ENCODE measurements at places on chromosomes 3 and 15. TPM values are rescaled to one million over a fixed set of nuclear protein-coding genes. Genes with fewer than 3 reads are reported as not detected.

ARGFX gene
- polyA plus RNA-seq: not detected

CSTA gene
- polyA plus RNA-seq: 649 TPM

TLR9 gene
- polyA plus RNA-seq: not detected

PDIA5 gene
- polyA plus RNA-seq: 29.8 TPM

SCG3 gene
- not detected for polyA plus RNA-seq

AGTR1 gene
- polyA plus RNA-seq: not detected

PLS1 gene
- 10.3 TPM for polyA plus RNA-seq

CPEB1 gene
- polyA plus RNA-seq: 0.16 TPM

PCOLCE2 gene
- polyA plus RNA-seq: 2.4 TPM

PRR20G gene
- polyA plus RNA-seq: not detected

DUOX2 gene
- 0.75 TPM for polyA plus RNA-seq

SCG5 gene
- polyA plus RNA-seq: 29.2 TPM

MUSTN1 gene
- not detected for polyA plus RNA-seq

TRH gene
- polyA plus RNA-seq: not detected

FANCI gene
- 6.7 TPM for polyA plus RNA-seq

GPR160 gene
- polyA plus RNA-seq: 0.12 TPM

LRRC2 gene
- polyA plus RNA-seq: 0.51 TPM

GJD2 gene
- not detected for polyA plus RNA-seq

CCDC66 gene
- 8.0 TPM for polyA plus RNA-seq

FSTL1 gene
- polyA plus RNA-seq: 59.0 TPM

OR5K2 gene
- not detected for polyA plus RNA-seq

CTNNB1 gene
- 1,021 TPM for polyA plus RNA-seq

MAP1A gene
- polyA plus RNA-seq: 0.18 TPM

CFAP20DC gene
- polyA plus RNA-seq: 3.4 TPM

TMEM108 gene
- 0.09 TPM for polyA plus RNA-seq

CPNE9 gene
- not detected for polyA plus RNA-seq

MBD4 gene
- 24.3 TPM for polyA plus RNA-seq

USP50 gene
- polyA plus RNA-seq: not detected

PPARG gene
- 2.4 TPM for polyA plus RNA-seq

OTOL1 gene
- not detected for polyA plus RNA-seq

C3orf80 gene
- not detected for polyA plus RNA-seq

TRMT10C gene
- 25.6 TPM for polyA plus RNA-seq

CALML4 gene
- polyA plus RNA-seq: 3.3 TPM

C3orf85 gene
- not detected for polyA plus RNA-seq

ADIPOQ gene
- polyA plus RNA-seq: not detected

GP5 gene
- 0.02 TPM for polyA plus RNA-seq

MLF1 gene
- 11.8 TPM for polyA plus RNA-seq

GATA2 gene
- polyA plus RNA-seq: not detected

FAM3D gene
- polyA plus RNA-seq: not detected

NANOGP8 gene
- polyA plus RNA-seq: not detected

RLBP1 gene
- polyA plus RNA-seq: not detected

GPR171 gene
- polyA plus RNA-seq: not detected

DLEC1 gene
- polyA plus RNA-seq: 0.02 TPM

EPHA3 gene
- 0.13 TPM for polyA plus RNA-seq

MSL2 gene
- polyA plus RNA-seq: 4.1 TPM

SPATA12 gene
- 0.08 TPM for polyA plus RNA-seq

TTLL13 gene
- polyA plus RNA-seq: 0.07 TPM

C3orf49 gene
- not detected for polyA plus RNA-seq

TEX55 gene
- polyA plus RNA-seq: not detected

ST6GAL1 gene
- polyA plus RNA-seq: 8.6 TPM

ARNT2 gene
- 0.08 TPM for polyA plus RNA-seq

EOMES gene
- polyA plus RNA-seq: 1.6 TPM

CIDEC gene
- polyA plus RNA-seq: not detected
